ENCODE measurements at places on chromosomes 5 and 9. TPM values are rescaled to one million over a fixed set of nuclear protein-coding genes. Genes with fewer than 3 reads are reported as not detected.

INSYN2B gene
- not detected for total RNA-seq

CRHBP gene
- not detected for total RNA-seq

TPPP gene
- 0.05 TPM for total RNA-seq

CHSY3 gene
- not detected for total RNA-seq

TLR4 gene
- total RNA-seq, result 0.06 TPM

TRIM32 gene
- total RNA-seq, result 18.3 TPM
